A549 treated with Hydrocortisone at 1 μM for 4 hours (cell line): ENCODE measurements at places on chromosomes 1 and 21. TPM values are rescaled to one million over a fixed set of nuclear protein-coding genes. Genes with fewer than 3 reads are reported as not detected.

The DEPDC1 gene
- total RNA-seq = 9.1 to 19.0 TPM (median 13.7 TPM) in 5 replicates

The MAD2L2 gene
- 41.8 to 51.3 TPM (median 49.8 TPM) in 5 replicates for total RNA-seq

The IL10 gene
- not detected in 5 replicates for total RNA-seq

The TFB2M gene
- total RNA-seq = 34.1 to 41.8 TPM (median 36.4 TPM) in 5 replicates

The OR14K1 gene
- not detected in 5 replicates for total RNA-seq

The OR14A2 gene
- not detected in 5 replicates for total RNA-seq

The G0S2 gene
- 3.8 to 4.6 TPM (median 4.0 TPM) in 5 replicates for total RNA-seq

The RABGGTB gene
- 59.6 to 87.5 TPM (median 64.8 TPM) in 5 replicates for total RNA-seq

The NOS1AP gene
- total RNA-seq = 0.18 to 0.33 TPM (median 0.21 TPM) in 5 replicates

The PI4KB gene
- 23.7 to 26.5 TPM (median 24.6 TPM) in 5 replicates for total RNA-seq

The ADAM30 gene
- total RNA-seq = not detected in 5 replicates

The KIRREL1 gene
- total RNA-seq = 17.3 to 30.5 TPM (median 23.4 TPM) in 5 replicates

The CFHR3 gene
- 0.16 to 0.22 TPM (median 0.20 TPM) in 4 of 5 replicates, not detected in the other for total RNA-seq

The CR1 gene
- not detected in 5 replicates for total RNA-seq

The HMGCS2 gene
- total RNA-seq = not detected in 5 replicates

The CYP4A22 gene
- not detected in 5 replicates for total RNA-seq

The KIAA1614 gene
- 0.74 to 1.2 TPM (median 0.96 TPM) in 5 replicates for total RNA-seq

The PBXIP1 gene
- total RNA-seq = 13.1 to 16.1 TPM (median 14.7 TPM) in 5 replicates

The LCE1E gene
- total RNA-seq = 0.08 to 0.17 TPM (median 0.12 TPM) in 3 of 5 replicates, not detected in the others

The GJB3 gene
- 9.6 to 17.9 TPM (median 13.4 TPM) in 5 replicates for total RNA-seq

The C1QC gene
- not detected in 5 replicates for total RNA-seq

The ALX3 gene
- not detected in 5 replicates for total RNA-seq

The FCRL6 gene
- not detected in 5 replicates for total RNA-seq

The PRRX1 gene
- 0.02 to 0.08 TPM in 2 of 5 replicates, not detected in the others for total RNA-seq

The CLDN17 gene
- not detected in 5 replicates for total RNA-seq

The WDR64 gene
- 0.08 TPM in 1 of 5 replicates, not detected in the others for total RNA-seq

The PRELP gene
- total RNA-seq = 0.01 TPM in 1 of 5 replicates, not detected in the others

The SEC16B gene
- total RNA-seq = 0.55 to 0.93 TPM (median 0.83 TPM) in 5 replicates

The TDRD5 gene
- total RNA-seq = 0.03 to 0.05 TPM (median 0.05 TPM) in 3 of 5 replicates, not detected in the others

The YOD1 gene
- 6.3 to 9.6 TPM (median 7.7 TPM) in 5 replicates for total RNA-seq

The S100A7A gene
- total RNA-seq = not detected in 5 replicates

The ANGPTL1 gene
- total RNA-seq = not detected in 5 replicates

The GUCA2A gene
- 0.29 TPM in 1 of 5 replicates, not detected in the others for total RNA-seq

The NEK7 gene
- 9.5 to 18.4 TPM (median 14.7 TPM) in 5 replicates for total RNA-seq

The PLEKHG5 gene
- 2.5 to 4.3 TPM (median 3.5 TPM) in 5 replicates for total RNA-seq
